ENCODE measurements at places on chromosomes 12 and 14. TPM values are rescaled to one million over a fixed set of nuclear protein-coding genes. Genes with fewer than 3 reads are reported as not detected.

LTBR gene
- total RNA-seq = 146 TPM

PCED1B gene
- total RNA-seq = 6.9 TPM

KRT78 gene
- 89.1 TPM for total RNA-seq

HHIPL1 gene
- total RNA-seq = 5.9 TPM

AVPR1A gene
- total RNA-seq = 9.8 TPM

PSMA3 gene
- 73.7 TPM for total RNA-seq

GPR65 gene
- total RNA-seq = 1.2 TPM

AICDA gene
- total RNA-seq = not detected

DNA sequence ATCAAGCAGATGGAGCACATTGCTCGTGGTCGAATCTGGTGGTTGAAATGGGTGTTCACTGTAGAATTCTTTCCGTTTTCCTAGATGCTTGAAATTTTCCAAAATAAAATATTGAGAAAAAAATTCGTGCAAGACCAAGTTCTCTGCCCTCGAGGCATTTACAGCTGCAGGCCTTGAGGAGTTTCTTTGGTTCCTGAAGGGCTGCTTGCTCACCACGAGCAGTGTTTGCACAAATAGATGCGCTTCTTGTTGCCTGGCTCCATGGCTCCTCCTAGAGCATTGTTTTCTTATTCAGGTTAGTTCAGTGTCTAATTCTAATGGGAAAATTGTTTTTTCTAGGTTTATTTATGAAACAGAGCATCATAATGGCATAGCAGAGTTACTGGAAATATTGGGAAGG lies 74.5 kb upstream of the DYNC1H1 start:
- no peak overlapping the region for H3K4me3 ChIP-seq
- H3K4me1 ChIP-seq = no peaks in the 10 kb centered on the region
- H3K36me3 ChIP-seq = peaks cover 63% of the 10 kb centered on the region
- DNase-seq = no peak

DNA sequence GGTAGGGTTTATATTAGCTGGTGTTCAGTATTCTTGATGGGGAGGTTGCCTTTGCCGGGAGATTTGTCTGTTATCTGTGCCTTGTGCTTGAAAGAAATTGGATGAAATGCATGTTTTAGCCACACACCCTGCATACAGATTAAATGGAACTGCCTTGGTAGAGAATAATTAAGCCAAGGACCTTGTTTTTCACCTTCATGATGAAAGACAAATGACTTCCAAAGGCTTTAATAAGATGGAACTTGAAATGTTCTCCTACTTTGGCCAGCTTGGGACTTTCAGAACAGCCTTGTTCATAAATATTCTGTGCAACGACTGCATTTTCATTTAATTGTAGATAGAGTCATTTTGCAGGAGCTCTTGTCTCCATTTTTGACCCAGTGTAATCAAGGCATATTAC lies 21.2 kb downstream of the JDP2 start:
- no peaks in the 10 kb centered on the region for H3K36me3 ChIP-seq
- peak overlapping the region; percentile 41 for H3K27ac ChIP-seq
- no peak overlapping the region for H3K4me3 ChIP-seq
- DNase-seq = no peak
- peaks cover 67% of the 10 kb centered on the region for H3K4me1 ChIP-seq

GRCh38 chr12:117045160-117046010 lies 53.8 kb downstream of the TESC start:
- H3K27me3 ChIP-seq = no peaks in the 10 kb centered on the region
- no peaks in the 10 kb centered on the region for H3K36me3 ChIP-seq
- no peak for DNase-seq
- no peak overlapping the region for H3K4me3 ChIP-seq

GRCh38 chr12:48280572-48280971 lies 70.1 kb downstream of the ZNF641 start:
- no peak overlapping the region for H3K27ac ChIP-seq
- DNase-seq = no peak
- H3K36me3 ChIP-seq = no peaks in the 10 kb centered on the region
- no peaks in the 10 kb centered on the region for H3K27me3 ChIP-seq
- no peaks in the 10 kb centered on the region for H3K4me1 ChIP-seq

DNA sequence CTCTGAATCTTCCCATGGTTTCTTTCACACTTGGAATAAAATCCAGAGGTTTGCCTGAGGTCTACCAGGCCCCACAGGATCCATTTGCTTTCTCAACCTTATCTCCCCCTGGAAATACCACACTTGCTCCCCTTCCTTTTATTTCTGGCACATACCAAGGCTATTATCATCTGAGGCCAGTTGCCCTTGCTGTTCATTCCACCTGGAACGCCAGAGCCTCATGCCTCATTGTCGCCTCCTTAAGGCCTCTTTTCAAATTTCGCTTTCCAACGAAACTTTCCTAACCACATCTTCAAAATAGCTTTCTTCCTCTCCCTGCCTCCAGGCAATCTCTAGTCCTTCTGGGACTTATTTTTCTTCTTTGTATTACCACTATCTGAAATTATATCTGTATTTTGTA lies 11.2 kb upstream of the LRIG3 start:
- no peak for DNase-seq
- H3K27me3 ChIP-seq = no peaks in the 10 kb centered on the region
- H3K4me1 ChIP-seq = no peaks in the 10 kb centered on the region
- no peak overlapping the region for H3K4me3 ChIP-seq
- no peak overlapping the region for H3K27ac ChIP-seq

GRCh38 chr14:72855913-72856312 lies 38.0 kb downstream of the DPF3 start:
- H3K4me3 ChIP-seq = no peak overlapping the region
- no peak for DNase-seq
- H3K27ac ChIP-seq = no peak overlapping the region
- H3K27me3 ChIP-seq = no peaks in the 10 kb centered on the region
- no peaks in the 10 kb centered on the region for H3K4me1 ChIP-seq

- H3K27me3 ChIP-seq = no peaks in the 10 kb centered on the region
- no peak overlapping the region for H3K4me3 ChIP-seq
- peak; percentile 34 for DNase-seq
- H3K27ac ChIP-seq = no peak overlapping the region
Observed at GRCh38 chr14:77189479-77189878, 7.9 kb downstream of the TMEM63C start.

DNA sequence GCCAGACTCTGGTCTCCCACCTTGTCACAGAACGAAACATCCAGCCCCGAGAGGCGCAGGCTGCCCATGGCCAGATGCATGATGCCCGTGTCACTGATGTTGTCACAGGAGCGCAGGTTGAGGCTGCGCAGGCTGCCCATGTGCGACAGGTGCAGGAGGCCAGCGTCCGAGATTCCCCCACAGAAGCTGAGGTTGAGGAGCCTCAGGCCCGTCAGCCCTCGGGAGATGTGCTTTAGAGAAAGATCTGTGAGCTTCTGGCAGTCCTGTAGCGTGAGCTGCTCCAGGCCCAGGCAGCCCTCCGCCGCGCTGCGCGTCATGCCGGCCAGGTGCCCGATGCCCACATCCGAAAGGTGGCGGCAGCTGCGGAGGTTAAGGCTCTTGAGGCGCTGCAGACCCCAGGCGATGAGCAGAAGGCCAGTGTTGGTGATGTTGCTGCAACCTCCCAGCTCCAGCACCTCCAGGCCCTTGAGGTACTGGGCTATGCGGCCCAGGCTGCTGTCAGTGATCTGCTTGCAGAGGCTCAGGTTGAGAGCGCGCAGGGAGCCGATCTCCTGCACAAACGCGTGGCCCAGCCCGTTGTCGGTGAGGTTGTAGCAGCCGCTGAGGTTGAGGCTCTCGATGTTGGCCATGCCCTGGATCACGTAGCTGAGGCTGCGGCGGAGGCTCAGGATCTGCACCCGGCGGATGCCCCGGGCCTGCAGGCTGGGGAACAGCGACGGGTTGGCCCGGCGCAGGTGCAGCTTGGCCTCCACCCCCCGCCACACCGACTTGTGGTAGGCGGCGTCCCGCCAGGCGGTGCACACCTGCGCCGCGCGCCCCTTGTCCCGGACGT lies 991 bp downstream of the FBXL14 start:
- DNase-seq = no peak
- peak overlapping the region; percentile 98 for H3K27ac ChIP-seq
- peaks cover 58% of the 10 kb centered on the region for H3K4me1 ChIP-seq
- no peaks in the 10 kb centered on the region for H3K27me3 ChIP-seq
- H3K36me3 ChIP-seq = no peaks in the 10 kb centered on the region
- peak overlapping the region; percentile 81 for H3K4me3 ChIP-seq

- H3K36me3 ChIP-seq = no peaks in the 10 kb centered on the region
- H3K27me3 ChIP-seq = no peaks in the 10 kb centered on the region
- peaks cover 30% of the 10 kb centered on the region for H3K4me1 ChIP-seq
- no peak for DNase-seq
- H3K27ac ChIP-seq = peak overlapping the region; percentile 54
- H3K4me3 ChIP-seq = no peak overlapping the region
Observed at GRCh38 chr12:51326698-51327439, 2.9 kb upstream of the BIN2 start.

DNA sequence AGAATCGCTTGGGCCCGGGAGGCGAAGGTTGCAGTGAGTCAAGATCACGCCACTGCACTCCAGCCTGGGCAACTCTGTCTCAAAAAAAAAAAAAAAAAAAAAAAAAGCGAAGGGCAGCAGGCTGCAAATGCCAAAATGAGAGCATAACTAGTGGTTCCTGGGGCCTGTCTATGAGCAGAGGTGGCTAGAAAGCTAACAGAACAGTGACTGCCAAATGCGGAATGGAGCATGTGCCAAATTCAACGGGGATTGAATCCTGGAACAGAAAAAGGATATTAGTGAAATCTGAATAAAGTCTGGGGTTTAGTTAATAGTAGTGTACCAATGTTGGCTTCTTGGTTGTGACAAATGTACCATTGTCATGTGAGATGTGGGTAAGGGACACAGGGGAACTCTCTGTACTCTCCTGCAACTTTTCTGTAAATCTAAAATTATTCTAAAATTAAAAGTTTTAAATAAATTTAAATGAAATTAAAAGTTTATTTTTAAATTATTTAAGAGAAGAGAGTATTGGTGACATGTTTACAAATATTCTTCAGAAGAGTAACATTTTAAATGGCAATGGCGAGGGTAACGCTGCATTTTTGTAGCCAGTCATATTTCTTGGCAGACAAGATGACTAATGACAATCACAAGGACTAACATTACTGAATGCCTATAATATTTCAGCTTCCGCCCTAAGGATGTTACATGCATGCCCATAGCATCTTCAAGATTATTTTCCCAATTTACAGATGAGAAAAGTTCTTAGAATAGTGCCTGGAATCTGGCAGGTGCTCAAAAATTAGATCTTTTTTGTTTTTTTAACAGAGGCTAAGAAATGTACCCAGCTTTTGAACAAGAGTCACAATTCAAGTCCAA lies 28.9 kb upstream of the NUDT4 start:
- H3K27ac ChIP-seq = no peak overlapping the region
- DNase-seq = no peak
- no peaks in the 10 kb centered on the region for H3K4me1 ChIP-seq
- no peaks in the 10 kb centered on the region for H3K27me3 ChIP-seq
- H3K4me3 ChIP-seq = no peak overlapping the region

DNA sequence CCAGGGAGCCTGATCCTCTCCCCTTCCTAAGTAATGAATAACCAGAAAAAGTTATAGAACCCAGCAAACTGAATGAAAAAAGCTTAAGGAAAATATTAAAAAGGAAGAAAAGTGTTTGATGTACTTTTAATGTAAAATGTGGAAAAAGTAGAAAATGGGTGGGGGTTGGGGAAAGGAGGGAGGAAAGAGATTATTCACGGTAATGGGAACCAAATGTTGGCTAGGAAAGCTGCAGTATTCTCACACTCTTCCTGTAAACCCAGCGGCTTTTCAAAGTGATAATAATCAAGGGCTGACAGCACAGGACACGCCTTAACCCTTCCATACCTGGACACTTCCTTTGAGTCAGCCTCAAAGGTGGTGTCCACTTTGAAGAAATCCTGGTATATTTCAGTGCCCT lies 139.2 kb downstream of the TGFB3 start:
- H3K4me3 ChIP-seq = no peak overlapping the region
- DNase-seq = no peak
- no peak overlapping the region for H3K27ac ChIP-seq
- no peaks in the 10 kb centered on the region for H3K27me3 ChIP-seq
- H3K4me1 ChIP-seq = peaks cover 5% of the 10 kb centered on the region

- H3K4me1 ChIP-seq = no peaks in the 10 kb centered on the region
- H3K36me3 ChIP-seq = no peaks in the 10 kb centered on the region
- no peak overlapping the region for H3K27ac ChIP-seq
- no peak overlapping the region for H3K4me3 ChIP-seq
- DNase-seq = no peak
- no peaks in the 10 kb centered on the region for H3K27me3 ChIP-seq
Observed at GRCh38 chr12:113611652-113612051, 140.0 kb upstream of the LHX5 start.

DNA sequence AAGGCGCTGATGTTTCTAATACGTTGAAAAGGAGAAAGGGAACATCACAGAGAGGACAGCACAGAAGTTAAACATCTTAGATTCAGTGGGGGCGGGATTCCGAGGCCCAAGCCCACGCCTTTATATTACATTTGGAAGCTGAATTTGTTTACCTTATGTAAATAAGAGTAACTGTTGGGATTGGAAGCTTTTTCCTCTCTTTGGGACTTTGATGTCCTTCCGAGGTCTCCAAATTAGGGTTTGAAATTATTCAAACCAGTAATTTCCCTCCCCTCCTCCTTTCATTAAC lies 6.4 kb downstream of the FOXA1 start:
- H3K27ac ChIP-seq = peak overlapping the region; percentile 74
- H3K4me3 ChIP-seq = no peak overlapping the region
- H3K4me1 ChIP-seq = peaks cover 34% of the 10 kb centered on the region
- no peaks in the 10 kb centered on the region for H3K36me3 ChIP-seq

- no peaks in the 10 kb centered on the region for H3K4me1 ChIP-seq
- no peaks in the 10 kb centered on the region for H3K27me3 ChIP-seq
- H3K27ac ChIP-seq = no peak overlapping the region
- no peak overlapping the region for H3K4me3 ChIP-seq
- no peaks in the 10 kb centered on the region for H3K36me3 ChIP-seq
Observed at GRCh38 chr12:70069221-70070105, 173.8 kb upstream of the CNOT2 start.

- no peaks in the 10 kb centered on the region for H3K36me3 ChIP-seq
- peaks cover 11% of the 10 kb centered on the region for H3K4me1 ChIP-seq
- no peaks in the 10 kb centered on the region for H3K27me3 ChIP-seq
- peak overlapping the region; percentile 17 for H3K27ac ChIP-seq
Observed at GRCh38 chr14:69288011-69288771, 28.2 kb downstream of the GALNT16 start.

- no peak for DNase-seq
- H3K36me3 ChIP-seq = no peaks in the 10 kb centered on the region
- H3K27ac ChIP-seq = peak overlapping the region; percentile 74
Observed at GRCh38 chr12:632102-632696, 31.0 kb downstream of the NINJ2 start.

GRCh38 chr14:42742084-42742483 lies 1135.4 kb downstream of the LRFN5 start:
- H3K4me1 ChIP-seq = no peaks in the 10 kb centered on the region
- no peak overlapping the region for H3K27ac ChIP-seq
- no peaks in the 10 kb centered on the region for H3K27me3 ChIP-seq
- no peak overlapping the region for H3K4me3 ChIP-seq
- H3K36me3 ChIP-seq = no peaks in the 10 kb centered on the region

- no peaks in the 10 kb centered on the region for H3K36me3 ChIP-seq
- H3K27ac ChIP-seq = no peak overlapping the region
- H3K27me3 ChIP-seq = no peaks in the 10 kb centered on the region
- no peak overlapping the region for H3K4me3 ChIP-seq
- no peak for DNase-seq
Observed at GRCh38 chr14:37167151-37168047, 5.0 kb downstream of the SLC25A21 start.
